ENCODE measurements at places on chromosomes 6 and 20.

DNA sequence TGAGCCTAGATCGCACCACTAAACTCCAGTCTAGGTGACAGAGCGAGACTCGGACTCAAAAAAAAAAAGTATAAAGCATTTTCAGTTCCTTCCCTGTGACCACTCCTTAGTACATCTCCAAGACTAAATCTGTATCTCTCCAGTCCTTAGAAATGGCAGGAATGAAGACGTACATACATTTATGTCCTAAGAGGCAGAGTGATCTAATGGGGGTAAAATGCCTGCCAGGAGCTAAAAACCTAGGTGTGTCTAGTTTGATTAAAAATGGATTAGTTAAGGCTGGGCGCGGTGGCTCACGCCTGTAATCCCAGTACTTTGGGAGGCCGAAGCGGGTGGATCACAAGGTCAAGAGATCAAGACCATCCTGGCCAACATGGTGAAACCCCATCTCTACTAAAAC lies 70.4 kb downstream of the ALDH5A1 start:
- no peak for DNase-seq

DNA sequence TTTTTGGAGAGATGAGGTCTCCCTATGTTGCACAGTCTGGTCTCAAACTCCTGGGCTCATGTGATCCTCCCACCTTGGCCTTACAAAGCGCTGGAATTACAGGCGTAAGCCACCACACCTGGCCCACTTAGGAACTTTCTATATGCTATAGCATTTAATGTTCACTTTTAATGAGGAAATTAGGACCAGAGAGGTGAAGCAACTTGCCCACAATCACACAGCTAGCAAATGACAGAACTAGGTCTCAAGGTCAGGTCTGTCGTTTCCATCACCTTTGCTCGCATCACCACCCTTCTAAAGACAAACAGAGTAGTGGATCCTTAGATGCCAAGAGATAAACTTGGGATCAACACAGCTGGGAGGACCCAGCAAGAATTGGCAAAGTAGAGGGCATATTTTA lies 381.7 kb downstream of the CD83 start:
- DNase-seq: no peak

DNA sequence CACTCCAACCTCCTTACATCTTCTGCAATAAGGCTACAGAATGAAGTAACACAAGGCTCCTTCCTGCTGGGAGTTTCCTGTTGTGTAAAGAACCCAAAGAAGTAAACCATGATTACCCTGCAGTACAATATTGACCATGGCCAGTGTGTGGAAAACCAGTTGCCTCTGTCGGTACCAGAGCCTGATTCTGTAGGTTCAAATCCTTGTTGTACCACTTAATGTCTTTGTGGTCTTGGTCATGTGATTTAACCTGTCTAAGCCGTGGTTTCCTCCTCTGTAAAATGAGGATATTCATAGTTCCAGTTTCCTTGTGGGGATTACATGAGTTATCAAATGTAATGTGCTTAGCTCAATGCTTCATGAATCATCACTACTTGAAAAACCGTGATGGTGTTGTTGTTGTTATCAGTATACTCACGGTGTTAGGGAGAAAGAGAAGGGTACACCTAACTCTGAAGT lies 60.3 kb upstream of the PRELID3B start:
- DNase-seq: peak; percentile 51

- no peak for DNase-seq
Observed at GRCh38 chr6:166202321-166202733, 34.7 kb upstream of the TBXT start.

GRCh38 chr6:22113026-22113766 lies 183.6 kb downstream of the PRL start:
- no peak for DNase-seq

DNA sequence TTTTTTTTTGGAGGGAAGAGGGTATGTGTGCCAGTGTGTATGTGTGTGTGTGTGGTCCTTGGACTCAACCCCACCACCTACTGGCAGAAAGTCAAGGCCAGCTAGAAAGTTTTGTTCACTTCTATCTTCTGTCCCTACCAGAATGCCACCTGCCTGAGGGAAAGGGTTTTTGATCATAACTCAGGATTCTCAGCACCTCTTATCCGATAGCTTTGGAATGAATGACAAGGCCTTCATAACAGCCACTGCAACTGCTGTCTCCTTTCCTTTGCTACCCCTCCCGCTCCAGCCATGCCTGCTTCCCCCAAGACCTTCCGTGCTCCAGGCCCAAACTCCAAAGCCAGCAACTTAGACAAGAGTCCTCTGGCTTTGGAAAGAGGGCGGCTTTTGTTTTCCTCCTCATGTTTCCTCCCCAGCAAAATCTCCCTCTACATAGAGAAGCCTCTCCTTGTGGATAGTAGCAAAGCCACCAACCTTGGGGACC lies 18.7 kb downstream of the BTN3A1 start:
- DNase-seq: peak; percentile 27

- peak; percentile 47 for DNase-seq
Observed at GRCh38 chr6:7673063-7673536, 52.8 kb upstream of the BMP6 start.
